NCI-H510A (cell line): ENCODE measurements at places on chromosomes 1 and 21.

GRCh38 chr1:51942281-51942680 lies 48.2 kb downstream of the RAB3B start:
- no peak for DNase-seq

GRCh38 chr1:66276218-66276617 lies 257.7 kb upstream of the SGIP1 start:
- DNase-seq: no peak

DNA sequence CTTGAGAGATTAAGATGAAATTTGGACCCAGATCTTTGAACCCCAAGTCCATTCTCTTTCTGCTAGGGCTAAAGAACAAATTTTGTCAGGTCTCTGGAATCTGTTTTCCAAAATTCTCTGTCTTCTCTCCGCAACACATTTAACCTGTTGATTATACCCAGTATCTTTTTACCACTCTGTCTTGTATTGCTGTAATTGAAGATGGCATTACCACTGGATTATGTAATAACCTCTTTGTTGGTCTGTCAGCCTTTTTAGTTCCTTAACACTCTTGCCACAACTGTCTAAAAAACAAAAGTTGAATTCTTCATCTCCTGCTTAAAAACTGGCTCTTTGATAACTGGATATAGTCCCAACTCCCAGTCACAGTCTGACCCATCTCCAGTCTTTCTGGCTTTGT lies 3.0 kb downstream of the SRP9 start:
- no peak for DNase-seq

DNA sequence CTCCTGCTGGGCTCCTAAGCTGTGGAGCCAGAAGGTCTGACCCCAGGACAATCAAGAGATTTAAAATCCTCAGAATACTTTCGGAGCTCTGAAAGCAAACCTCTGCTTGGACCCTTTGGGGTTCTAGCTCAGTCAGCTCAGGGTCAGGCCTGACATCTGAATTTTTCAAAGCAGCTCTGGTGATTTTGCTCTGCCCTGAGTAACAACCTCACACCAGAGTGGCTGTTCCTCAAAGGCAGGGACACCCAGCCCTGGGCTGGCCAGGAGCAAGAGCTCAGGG lies 11.9 kb downstream of the SLC1A7 start:
- no peak for DNase-seq

- no peak for DNase-seq
These were observed 1.4 kb downstream of the SPAG17 start for GRCh38 chr1:118183586-118183985.

DNA sequence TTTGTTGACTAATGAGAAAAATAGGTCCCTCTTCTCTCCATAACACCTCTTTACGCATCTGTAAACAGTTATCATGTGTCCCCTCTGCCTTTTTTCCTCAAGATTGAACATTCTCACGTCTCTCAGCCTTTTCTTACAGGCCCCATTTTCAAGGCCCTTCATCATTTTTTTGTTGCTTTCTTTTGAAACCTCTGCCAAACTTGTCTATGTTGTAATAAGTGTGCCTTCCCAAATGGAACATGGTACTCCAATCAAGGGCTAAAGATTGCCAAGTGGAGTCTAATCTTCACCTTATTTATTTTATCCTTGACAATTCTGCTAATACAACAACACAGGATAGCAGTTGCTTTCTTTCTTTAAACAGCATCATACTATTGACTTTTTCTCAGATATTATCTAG lies 280.3 kb downstream of the USH2A start:
- no peak for DNase-seq

GRCh38 chr1:95021805-95022643 lies 50.7 kb downstream of the ALG14 start:
- DNase-seq: no peak

- DNase-seq: no peak
These were observed 24.6 kb upstream of the KLHDC8A start for GRCh38 chr1:205381305-205381704.

- DNase-seq: no peak
These were observed 4.3 kb downstream of the PIK3CD start for GRCh38 chr1:9655836-9656235.

DNA sequence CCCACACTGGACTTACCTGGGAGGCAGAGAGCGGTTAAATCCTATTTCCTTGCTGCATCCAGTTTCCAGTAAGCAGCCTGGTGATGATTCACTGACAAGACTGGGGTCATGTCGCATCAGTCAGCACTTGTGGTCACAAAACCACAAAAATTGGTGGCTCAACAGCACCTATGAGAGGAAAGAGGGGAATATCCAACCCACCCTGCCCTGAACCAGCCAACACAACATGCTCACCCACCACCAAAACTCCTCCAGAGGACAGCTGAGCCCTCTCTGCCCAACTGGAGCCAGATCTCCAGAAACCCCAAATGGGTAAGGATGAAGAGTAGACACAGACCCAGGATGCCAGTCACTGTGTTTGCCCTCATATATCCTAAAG lies 64.0 kb downstream of the CD46 start:
- no peak for DNase-seq

- no peak for DNase-seq
These were observed 199.4 kb upstream of the CACYBP start for GRCh38 chr1:174800216-174800851.
